T-helper 17 cell (primary cell): ENCODE measurements at places on chromosomes 13 and 19.

DNA sequence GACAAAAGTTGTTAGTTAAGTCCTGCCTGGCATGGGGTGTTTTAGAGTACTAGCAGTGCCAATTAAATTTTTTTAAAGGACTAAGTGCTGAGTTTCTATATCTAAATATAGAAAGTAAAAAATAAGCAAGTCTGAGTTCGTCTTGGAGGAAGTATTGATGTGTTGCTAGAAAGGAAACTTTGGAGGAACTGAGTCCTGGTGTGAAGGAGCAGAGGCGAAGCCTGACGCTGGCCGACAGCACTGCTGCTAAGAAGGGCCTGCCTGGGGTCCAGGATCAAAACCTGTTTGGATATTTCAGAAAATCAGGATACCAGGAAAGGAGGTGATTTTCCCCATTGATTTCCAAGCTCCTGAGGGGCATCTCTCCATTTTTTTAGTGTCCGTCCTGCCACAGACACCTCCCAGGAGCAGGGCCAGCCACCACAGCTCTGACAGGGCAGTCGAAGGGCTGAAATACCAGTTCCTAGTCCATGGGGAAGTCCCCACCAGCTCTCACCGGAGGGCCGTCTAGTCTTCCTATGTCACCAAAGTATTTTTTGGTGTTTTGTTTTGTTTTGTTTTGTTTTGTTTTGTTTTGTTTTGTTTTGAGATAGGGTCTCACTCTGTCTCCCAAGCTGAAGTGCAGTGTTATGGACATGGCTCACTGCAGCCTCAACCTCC lies 38.2 kb upstream of the NPAS1 start:
- DNase-seq = no peak

- no peak for DNase-seq
Measured at GRCh38 chr13:73210218-73210883, 151.5 kb downstream of the KLF5 start.

- DNase-seq = no peak
Measured at GRCh38 chr13:26476111-26476781, 81.2 kb upstream of the WASF3 start.

DNA sequence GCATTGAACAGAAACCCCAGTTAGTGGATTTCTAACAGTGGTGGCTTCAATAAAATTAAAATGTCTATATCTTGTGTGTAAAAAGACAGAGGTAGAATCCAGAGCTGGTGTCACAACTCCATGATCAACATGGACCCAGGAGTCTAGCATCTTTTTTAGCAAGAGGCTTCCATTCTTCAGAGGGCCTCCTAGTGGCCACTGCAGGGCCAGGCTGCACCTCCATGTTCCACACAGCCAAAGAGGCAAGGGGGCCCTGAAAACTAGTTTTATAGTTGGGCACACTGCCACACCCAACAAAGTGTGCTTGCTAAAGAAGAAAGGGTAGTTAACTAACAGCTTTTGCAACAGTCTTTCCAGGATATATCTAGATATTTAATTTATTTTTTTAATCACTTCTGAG lies 12.9 kb downstream of the N4BP2L1 start:
- no peak for DNase-seq

DNA sequence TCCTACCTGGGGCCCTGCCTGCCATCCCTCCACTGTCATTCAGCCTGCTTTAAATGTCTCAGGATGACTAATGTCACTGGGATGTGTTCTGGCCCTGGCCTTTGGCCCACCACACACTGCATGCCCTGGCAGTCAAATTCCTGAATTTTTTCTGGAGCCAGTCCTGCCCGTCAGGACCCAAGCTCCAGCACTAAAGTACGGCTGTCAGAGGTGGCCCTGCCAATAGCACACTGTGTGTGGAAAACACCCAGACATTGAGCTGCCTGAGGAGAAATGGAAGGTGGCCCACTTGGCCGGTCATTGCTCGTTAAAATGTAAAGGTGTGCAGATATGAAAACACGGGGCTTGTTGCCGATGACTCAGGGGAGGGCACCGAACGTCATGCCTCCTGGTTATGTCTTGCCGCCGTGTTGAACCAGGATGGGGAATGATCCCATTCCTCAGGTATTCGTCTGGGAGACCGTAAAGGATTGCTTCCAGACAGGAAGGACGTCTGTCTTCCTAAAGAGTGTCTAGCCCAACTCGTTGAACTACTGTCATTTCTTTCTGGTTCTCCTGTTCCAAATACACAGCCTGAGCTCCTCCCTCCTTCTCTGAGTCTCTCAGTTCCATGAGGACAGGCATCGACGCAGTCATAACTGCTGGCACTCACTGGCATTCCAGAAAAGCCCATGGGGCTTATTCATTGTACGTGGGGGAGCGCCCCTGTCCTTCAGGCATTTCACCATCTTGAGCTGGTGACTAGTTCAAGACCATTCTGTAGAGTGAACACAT lies 40.6 kb downstream of the COL4A2 start:
- DNase-seq = no peak

- no peak for DNase-seq
Measured at GRCh38 chr19:11070123-11070522, 19.1 kb upstream of the LDLR start.

GRCh38 chr19:18586306-18586705 lies 2.3 kb upstream of the REX1BD start:
- DNase-seq = no peak

DNA sequence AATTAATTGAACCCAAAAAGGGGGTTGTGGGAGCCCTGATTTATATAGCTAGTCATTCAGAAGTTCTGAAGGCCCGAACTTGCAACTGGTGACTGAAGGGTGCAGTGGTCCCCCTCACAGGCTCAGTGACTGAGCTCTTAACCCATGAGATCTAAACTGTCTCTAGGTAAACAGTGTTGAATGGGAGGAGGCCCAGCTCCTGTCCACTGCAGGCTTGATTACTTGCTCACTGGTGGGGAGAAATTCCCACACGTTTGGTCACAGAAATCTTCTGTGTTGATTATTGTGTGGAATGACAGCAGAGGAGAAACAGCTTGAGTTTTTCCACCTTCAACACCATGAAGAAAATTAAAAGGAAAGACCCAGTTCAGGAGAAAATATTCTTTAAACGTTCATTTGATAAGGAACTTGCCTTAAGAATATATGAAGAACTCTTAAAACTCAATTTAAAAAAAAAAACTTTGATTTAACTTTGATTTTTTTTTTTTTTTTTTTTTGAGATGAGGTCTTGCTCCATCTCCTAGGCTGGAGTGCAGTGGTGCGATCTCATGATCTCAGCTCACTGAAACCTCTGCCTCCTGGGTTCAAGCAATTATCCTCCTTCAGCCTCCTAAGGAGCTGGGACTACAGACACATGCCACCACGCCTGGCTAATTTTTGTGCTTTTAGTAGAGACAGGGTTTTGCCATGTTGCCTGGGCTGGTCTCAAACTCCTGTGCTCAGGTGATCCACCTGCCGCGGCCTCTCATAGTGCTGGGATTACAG lies 249.3 kb downstream of the UQCRFS1 start:
- DNase-seq = no peak
